IMR-90 (cell line): ENCODE measurements at places on chromosomes 16 and 17. TPM values are rescaled to one million over a fixed set of nuclear protein-coding genes. Genes with fewer than 3 reads are reported as not detected.
A peak's percentile ranks its signal among the peaks of the same experiment; 100 is the strongest.

The MYH1 gene
- total RNA-seq = not detected in 2 replicates

The ST3GAL2 gene
- total RNA-seq = 16.4 and 17.4 TPM in 2 replicates

GRCh38 chr16:68786685-68787418 is 49.8 kb downstream of the CDH1 start:
- DNase-seq = peak; percentile 44

GRCh38 chr16:84571506-84571905 is 46.4 kb downstream of the COTL1 start:
- DNase-seq = no peak

- DNase-seq = no peak
Measured at GRCh38 chr17:29742210-29742513, 119.5 kb upstream of the CORO6 start.

- no peak for DNase-seq
Measured at GRCh38 chr16:67199011-67199807, at the start of gene ELMO3. Gene ELMO3, plus strand, starts transcription at chr16:67199131. Its CDS starts 196 bp downstream, at chr16:67199327.

- DNase-seq = peak; percentile 13
Measured at GRCh38 chr16:48206594-48207242, 37.4 kb upstream of the LONP2 start.

DNA sequence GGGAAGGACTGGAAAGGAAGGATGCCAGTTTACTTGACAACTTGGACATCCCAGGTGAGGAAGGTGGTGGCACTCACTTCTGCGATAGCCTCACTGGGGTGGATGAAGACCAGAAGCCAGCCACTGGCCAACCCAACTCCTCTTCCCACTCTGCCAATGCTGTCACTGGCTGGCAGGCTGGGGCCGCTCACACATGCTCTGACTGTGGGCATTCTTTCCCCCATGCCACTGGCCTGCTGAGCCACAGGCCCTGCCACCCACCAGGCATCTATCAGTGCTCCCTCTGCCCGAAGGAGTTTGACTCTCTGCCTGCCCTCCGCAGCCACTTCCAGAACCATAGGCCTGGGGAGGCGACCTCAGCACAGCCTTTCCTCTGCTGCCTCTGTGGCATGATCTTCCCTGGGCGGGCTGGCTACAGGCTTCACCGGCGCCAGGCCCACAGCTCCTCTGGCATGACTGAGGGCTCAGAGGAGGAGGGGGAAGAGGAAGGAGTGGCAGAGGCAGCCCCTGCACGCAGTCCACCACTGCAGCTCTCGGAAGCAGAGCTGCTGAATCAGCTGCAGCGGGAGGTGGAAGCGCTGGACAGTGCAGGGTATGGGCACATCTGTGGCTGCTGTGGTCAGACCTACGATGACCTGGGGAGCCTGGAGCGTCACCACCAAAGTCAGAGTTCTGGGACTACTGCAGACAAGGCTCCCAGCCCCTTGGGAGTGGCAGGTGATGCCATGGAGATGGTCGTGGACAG is 4.5 kb downstream of the ZNF646 start:
- no peak for DNase-seq
